ENCODE measurements at places on chromosomes 5 and 9.

DNA sequence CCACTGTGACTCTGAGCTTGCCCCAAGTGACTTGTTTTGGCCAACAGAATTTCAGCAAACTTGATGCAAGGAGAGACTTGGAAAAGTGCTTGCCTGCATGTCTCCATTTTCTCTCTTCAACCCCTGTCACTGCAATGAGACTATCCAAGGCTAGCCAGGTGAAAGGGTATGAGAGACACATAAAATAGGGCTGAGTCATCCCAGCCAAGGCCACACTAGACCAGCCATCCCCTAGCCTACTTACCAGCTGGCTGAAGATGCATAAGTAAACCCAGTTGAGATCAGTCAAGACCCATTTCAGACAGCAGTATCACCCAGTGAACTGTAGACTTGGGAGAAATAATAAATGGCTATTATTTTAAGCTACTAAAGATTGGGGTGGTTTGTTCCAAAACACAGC lies 52.9 kb upstream of the VLDLR start:
- DNase-seq = no peak

DNA sequence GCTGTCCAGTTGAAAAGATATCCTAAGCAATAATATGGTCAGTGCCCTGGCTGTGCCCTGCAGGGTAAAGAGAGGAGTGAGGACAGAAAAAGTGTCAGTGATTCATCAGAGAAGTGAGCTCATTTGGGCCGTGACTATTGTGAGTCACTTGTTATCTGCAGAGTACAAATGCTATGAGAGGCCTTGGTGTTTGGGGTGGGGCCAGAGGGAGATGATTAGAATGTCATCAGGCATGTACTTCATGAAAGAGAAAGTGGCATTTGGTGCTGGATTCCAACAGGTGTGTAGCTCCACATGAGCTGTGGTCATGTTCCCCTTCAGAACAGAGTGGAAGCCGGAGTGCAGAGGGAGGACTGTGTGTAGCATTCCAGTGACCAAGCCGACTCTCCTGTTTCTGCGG lies 174.1 kb downstream of the KDM4C start:
- no peak for DNase-seq

- DNase-seq = no peak
These were observed 104.7 kb downstream of the EFNA5 start for GRCh38 chr5:107565791-107566767.

GRCh38 chr5:39495227-39495626 lies 70.4 kb upstream of the DAB2 start:
- no peak for DNase-seq

- no peak for DNase-seq
These were observed 144.4 kb downstream of the BNC2 start for GRCh38 chr9:16726029-16726428.

DNA sequence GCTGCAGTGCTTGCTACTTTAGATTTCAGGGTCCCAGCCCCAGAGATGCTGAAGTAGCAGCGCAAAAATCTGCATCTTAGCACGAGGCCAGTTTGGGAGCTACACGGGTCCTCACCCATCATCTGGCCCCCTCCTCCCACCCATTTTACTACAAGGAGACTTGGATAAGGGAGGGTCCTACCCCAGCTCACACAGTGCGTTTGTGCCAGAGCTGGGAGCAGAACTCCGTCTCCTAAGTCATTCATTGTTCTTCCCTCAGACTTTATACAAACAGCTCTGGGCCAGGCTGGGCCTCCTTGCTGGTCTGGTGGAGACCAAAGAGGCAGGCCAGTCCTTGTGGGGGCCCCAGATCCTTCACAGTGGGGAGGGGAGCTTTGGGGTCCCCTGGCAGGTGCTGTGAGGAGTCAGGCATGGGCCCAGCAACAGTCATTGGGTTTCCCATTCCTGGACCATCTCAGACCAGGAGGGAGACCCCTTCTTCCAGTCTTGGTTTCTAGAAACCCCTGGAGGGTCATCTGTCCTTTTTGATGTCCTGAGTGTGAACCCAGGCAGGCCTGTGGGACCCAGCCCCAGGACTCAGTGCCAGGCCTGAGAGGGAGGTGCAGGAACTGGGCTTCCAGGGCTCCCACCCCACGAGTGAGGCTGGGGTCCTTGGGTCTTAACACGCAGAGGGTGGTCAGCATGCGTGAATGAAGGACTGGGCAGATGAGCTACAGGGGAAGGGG lies 2.3 kb upstream of the IL17B start:
- DNase-seq = no peak

- DNase-seq = no peak
These were observed 1155.1 kb downstream of the TAF11L14 start for GRCh38 chr5:18789218-18789998.

DNA sequence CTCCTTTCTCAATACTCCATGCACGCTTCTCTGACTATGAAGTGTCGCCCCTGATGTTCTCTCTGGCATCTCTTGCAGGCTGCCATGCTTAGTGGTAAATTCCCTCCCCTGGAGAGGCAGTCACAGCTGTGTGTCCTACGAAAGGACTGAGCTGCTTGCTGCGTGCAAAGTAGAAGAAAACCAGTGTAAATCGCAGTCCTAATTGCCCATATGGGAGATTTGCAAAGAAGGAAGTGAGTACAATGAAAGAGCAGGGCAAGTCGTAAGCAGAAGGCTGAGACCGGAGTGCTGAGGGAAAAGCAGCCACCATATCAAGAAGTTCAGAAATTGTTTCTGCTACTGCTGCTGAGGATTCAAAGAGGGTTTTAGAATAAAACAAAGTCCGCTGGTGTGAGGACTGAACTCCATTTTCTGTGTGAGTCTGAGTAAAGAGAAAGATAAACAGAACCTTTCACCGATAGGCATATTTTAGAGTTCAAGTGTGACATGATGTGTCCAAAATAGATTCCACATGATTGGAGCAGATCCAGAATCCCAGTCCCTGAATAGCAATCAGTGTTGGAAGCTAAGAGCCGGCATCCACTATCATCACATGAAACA lies 507.8 kb upstream of the MPDZ start:
- peak; percentile 62 for DNase-seq

All from Karpas-422 (cell line).